ENCODE measurements at places on chromosomes 1 and 21.

GRCh38 chr1:55155522-55155921 is 59.6 kb downstream of the USP24 start:
- no peak for DNase-seq

DNA sequence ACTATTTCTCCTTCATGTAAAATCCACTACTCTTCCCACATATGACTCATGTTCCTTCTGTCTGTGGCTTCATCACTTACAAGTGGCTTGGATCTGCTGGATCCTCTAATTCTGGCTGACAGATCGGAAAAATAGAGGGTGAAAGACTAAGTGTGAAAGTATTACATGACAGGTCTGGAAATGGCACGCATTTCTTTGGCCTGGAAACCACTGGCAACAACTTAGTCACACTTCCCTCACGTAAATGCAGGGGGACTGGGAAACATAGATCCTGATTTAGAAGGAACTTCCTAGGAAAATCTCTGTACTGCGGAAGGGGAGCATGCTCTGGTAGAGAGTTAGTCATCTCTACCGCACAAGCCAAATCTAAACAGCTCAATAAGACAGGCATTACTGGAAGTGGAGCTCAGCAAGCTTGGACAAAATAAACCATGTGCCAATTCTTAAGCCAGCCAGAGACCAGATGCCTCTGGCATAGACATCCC is 305.4 kb upstream of the PTBP2 start:
- DNase-seq: no peak

DNA sequence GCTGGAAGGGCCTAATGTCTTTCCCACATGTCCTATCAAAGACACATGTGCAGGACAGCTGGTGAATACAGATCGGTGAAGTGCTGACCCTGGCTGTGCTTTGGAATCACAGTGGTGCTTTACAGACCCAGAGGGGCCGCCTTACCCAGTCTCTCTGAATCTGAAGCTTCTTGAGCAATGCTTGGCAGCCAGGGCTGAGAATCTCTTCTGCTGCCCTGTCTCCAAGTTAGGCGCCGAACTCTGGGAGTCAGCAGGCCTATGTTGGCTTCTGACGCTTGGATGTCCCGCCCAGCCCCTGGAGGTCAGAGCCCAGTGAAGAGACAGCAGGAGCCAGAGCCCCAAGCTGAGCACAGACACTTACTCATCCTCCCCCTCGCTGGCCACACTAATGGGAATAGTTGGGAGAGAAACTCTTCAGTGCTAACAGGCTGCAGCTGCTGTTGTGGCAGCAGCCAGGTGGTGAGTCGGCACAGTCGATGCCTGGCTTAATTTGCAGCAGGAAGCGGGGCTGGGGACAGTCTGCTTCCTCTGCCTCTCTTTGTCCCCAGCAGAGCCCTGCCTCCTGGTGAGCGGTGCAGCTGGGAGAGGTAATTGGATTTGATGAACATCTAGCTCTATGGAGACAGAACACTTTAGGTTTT is 68.1 kb downstream of the URB2 start:
- no peak for DNase-seq

- DNase-seq: no peak
Observed at GRCh38 chr1:35894183-35894582, 11.2 kb downstream of the AGO1 start.

GRCh38 chr1:43367904-43368645 is at the start of gene ELOVL1:
Gene ELOVL1 (minus strand): TSS chr1:43368011. CDS start chr1:43365609, 2,402 bp downstream.
- peak; percentile 77 for DNase-seq

DNA sequence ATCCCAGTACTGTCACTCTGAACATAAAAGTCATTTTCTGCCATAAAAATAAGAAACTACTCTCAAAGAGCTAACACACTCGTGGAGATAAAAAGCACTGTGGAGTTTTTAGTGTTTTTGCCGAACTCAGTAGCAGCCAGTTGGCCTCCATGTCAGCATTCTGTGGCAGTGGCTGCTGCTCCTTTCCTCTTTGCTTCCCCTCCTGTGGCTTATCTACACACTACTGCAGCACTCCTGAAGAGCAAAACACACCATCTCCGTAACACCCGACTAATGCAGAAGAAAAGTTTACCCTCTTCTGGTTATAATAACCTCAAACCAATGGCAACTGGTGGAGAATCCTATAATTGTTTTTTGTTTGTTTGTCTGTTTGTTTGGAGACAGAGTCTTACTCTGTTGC is 44.9 kb downstream of the RAB3GAP2 start:
- no peak for DNase-seq

- no peak for DNase-seq
Observed at GRCh38 chr1:173190101-173190936, 16.8 kb downstream of the TNFSF4 start.

GRCh38 chr1:90387805-90388204 is 329.3 kb downstream of the BARHL2 start:
- no peak for DNase-seq

- no peak for DNase-seq
Observed at GRCh38 chr1:22287946-22288520, 145.1 kb upstream of the WNT4 start.

GRCh38 chr1:212690816-212691403 is 8.7 kb downstream of the BATF3 start:
- DNase-seq: no peak

DNA sequence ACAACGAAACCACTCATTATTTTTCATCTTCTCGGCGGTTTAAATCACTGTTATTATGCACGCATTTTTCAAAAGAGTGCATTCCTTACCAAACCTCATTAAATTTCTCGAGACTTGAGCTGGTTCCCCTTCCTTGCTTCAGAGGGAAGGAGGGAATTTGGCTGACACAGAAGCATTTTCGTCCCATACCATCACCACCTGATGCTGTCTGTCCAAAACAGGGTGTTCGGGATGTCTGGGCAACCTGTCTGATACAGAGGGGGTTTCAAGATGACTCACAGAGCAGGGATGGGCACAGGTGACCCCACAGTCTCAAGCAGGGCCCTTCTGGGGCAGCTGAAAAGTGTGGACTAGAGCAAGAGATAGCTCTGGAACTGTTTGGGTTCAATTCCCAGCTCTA is 12.3 kb upstream of the RCC2 start:
- DNase-seq: no peak

- DNase-seq: no peak
Observed at GRCh38 chr1:23369335-23370013, at the start of gene ZNF436. Gene ZNF436 (minus strand): TSS chr1:23369836. CDS start chr1:23368005, 1,831 bp downstream.
